Memory B cell (primary cell): ENCODE measurements at places on chromosomes 1 and 21.

DNA sequence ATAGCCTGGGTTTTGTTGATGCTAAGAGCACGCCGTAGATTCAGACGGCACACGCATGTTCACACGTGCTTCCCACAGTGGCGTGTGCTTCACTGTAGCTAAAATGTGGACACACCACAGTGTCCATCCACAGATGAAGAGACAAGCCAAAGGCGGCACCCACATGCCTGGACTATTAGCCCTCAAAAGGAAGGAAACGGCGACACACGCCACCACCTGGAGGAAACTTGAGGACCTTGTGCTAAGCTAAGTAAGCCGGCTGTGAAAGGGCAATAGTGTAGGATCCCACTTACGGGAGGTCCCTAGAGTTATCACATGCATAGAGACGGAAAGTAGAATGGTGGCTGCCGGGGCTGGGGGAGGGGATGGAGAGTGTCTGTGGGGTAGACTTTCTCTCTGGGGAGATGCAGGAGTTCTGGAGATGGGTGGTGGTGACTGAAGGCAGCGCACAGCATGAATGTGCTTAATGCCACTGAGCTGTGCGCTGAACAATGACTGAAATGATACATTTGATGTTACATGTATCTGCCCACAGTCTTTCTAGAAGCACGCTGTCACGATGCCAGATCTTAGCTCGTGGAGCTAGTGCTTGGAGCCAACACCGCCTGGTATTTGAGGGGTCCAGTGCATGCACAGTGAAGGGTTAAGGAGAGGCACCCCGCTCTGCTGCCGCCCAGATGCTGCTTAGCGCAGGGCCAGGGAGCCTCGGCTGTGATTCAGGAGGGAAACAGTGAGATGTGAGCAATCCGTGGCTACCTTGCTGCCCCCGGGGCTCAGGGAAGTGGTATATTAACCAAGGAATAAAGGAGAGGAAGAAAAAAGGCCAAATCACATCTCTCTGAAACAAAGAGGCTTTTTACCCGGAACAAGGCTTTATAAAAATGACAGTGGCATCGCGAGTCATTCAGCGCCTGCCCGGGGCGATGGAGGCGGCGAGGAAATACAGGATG lies 103.7 kb downstream of the PRDM16 start:
- no peak overlapping the region for H3K4me3 ChIP-seq
- H3K36me3 ChIP-seq: no peaks in the 10 kb centered on the region
- H3K27ac ChIP-seq: no peak overlapping the region
- H3K27me3 ChIP-seq: peaks cover 14% of the 10 kb centered on the region
- H3K4me1 ChIP-seq: peaks cover 2% of the 10 kb centered on the region
- DNase-seq: no peak

GRCh38 chr1:39699419-39699818 lies 8.2 kb upstream of the HPCAL4 start:
- no peak for DNase-seq
- peaks cover 12% of the 10 kb centered on the region for H3K27me3 ChIP-seq
- no peak overlapping the region for H3K27ac ChIP-seq

DNA sequence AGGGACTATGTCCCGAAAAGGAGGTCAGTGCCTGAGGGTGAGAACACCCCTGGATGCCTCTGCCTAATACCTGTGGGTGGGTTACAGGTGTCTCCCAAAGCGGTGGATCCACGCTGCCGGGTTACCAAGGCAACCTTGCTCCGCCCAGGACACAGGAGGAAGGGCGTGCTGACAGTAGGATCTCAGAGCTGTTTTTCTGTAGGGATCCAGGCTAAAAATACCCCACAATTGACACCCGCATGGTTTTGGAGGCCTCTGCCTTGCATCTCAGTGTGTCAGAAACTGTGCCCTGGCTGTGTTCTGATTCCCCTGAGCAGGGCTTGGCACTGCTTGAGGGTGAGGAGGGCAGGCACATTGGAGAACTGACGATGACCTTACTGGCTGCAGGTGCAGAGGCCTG lies 118.0 kb downstream of the IER5 start:
- H3K36me3 ChIP-seq: no peaks in the 10 kb centered on the region
- no peaks in the 10 kb centered on the region for H3K4me1 ChIP-seq

GRCh38 chr1:162570718-162571117 lies 9.2 kb downstream of the UAP1 start:
- DNase-seq: no peak
- H3K4me3 ChIP-seq: no peak overlapping the region
- H3K27ac ChIP-seq: no peak overlapping the region
- no peaks in the 10 kb centered on the region for H3K27me3 ChIP-seq
